Naive thymus-derived CD8-positive, alpha-beta T cell (primary cell): ENCODE measurements at places on chromosomes 4 and X. TPM values are rescaled to one million over a fixed set of nuclear protein-coding genes. Genes with fewer than 3 reads are reported as not detected.

GRCh38 chr4:185921583-185922555 lies 109.9 kb upstream of the SORBS2 start:
- no peaks in the 10 kb centered on the region for H3K4me1 ChIP-seq
- no peak overlapping the region for H3K4me3 ChIP-seq
- H3K27ac ChIP-seq, result no peak overlapping the region
- no peak for DNase-seq

GRCh38 chr4:95268819-95269565 lies 279.8 kb downstream of the UNC5C start:
- no peak overlapping the region for H3K27ac ChIP-seq
- no peaks in the 10 kb centered on the region for H3K27me3 ChIP-seq
- H3K4me3 ChIP-seq, result no peak overlapping the region
- H3K36me3 ChIP-seq, result no peaks in the 10 kb centered on the region
- DNase-seq, result no peak

- peaks cover 2% of the 10 kb centered on the region for H3K36me3 ChIP-seq
- no peak overlapping the region for H3K27ac ChIP-seq
- DNase-seq, result no peak
- H3K4me1 ChIP-seq, result no peaks in the 10 kb centered on the region
- no peak overlapping the region for H3K4me3 ChIP-seq
- no peaks in the 10 kb centered on the region for H3K27me3 ChIP-seq
Measured at GRCh38 chrX:45783002-45783401, 582.3 kb upstream of the DIPK2B start.

DNA sequence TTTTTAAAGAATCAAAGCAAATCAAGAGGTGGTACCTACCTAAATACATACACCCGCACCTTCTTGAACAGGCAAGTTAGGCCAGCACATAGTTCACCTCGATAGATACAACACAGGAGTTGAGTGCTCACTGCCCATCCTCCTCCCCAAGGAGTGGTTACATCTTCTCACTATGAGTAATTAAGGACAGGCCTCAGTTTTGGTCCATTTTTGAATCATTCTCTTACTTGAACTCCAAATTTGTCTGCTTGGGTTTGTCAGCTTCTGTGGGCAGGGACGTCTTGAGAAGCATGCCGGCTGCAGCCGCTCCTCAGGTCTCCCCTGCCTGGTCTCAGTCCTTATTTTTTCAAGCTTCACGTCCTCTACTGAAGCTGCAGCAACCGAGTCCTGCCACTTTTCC lies 190.6 kb upstream of the RBPJ start:
- no peak for DNase-seq
- no peak overlapping the region for H3K27ac ChIP-seq
- no peaks in the 10 kb centered on the region for H3K36me3 ChIP-seq
- H3K4me1 ChIP-seq, result peaks cover 30% of the 10 kb centered on the region

DNA sequence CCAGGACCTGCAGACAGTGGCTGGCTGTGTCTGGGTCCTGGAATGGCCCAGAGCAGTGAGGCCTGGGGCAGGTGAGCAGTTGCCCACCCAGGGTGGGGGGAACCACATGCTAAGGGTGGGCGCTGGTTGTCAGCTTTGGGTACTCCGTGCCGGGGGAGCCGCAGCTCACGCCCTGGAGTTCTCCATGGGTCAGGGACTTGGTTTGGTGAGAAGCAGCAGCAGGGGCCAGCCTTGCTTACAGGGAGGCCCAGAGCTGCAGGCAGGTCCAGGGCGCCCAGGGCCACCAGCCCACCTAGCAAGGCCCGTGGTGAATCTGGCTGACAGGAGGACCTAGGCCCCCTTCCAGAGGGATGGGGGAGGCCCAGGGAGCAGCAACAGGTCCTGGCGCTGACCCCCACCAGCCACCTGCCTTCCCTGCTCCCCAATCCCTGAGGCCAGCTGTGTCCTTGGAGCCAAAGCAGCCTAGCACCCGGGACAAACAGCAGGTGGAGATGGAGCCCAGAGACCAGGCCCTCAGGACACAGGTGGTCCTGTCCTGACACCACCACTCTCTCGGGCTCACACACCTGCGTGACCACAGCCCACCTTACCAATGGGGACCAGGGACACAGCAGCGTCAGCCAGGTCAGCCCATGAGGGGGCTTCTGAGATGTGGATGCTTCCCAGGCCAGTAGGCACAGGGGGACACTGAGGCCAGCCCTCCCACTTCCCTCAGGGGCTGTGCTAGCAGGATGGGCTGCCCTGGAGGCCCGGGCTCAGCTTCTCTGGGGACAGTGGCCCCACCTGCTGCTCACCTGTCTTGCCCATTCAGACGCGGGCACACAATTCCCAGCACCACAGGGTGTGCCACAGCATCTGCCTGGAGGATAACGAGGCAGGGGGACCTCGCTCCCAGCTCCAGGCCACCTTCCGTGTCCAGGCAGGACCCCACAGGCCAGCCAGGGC lies 3.5 kb downstream of the MXD4 start:
- no peak overlapping the region for H3K4me3 ChIP-seq
- no peaks in the 10 kb centered on the region for H3K36me3 ChIP-seq
- no peak for DNase-seq

DNA sequence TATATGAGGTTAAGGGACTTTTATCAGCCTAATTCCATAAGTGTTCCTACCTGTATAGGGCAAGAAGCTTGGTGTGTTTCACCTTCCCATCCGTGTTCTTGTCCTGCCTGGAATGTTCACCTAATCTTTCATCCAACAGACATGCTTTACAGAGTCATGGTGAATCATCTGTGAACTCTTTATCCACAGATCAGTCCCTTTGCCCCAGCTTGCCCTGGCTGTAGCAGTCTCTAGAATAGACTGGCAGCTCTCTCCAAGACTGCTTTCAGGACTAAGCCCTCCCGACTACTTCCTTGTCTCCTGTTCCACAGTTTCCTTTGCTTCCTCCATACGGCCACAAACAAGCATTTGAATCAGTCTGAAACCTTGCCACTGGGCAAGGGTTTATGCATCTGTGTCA lies 177.9 kb upstream of the IL15 start:
- no peak for DNase-seq
- no peaks in the 10 kb centered on the region for H3K4me1 ChIP-seq

- no peak overlapping the region for H3K4me3 ChIP-seq
- H3K4me1 ChIP-seq, result no peaks in the 10 kb centered on the region
- no peak for DNase-seq
- no peak overlapping the region for H3K27ac ChIP-seq
- H3K36me3 ChIP-seq, result peaks cover 17% of the 10 kb centered on the region
- H3K27me3 ChIP-seq, result no peaks in the 10 kb centered on the region
Measured at GRCh38 chrX:44227991-44228390, 115.5 kb downstream of the EFHC2 start.

DNA sequence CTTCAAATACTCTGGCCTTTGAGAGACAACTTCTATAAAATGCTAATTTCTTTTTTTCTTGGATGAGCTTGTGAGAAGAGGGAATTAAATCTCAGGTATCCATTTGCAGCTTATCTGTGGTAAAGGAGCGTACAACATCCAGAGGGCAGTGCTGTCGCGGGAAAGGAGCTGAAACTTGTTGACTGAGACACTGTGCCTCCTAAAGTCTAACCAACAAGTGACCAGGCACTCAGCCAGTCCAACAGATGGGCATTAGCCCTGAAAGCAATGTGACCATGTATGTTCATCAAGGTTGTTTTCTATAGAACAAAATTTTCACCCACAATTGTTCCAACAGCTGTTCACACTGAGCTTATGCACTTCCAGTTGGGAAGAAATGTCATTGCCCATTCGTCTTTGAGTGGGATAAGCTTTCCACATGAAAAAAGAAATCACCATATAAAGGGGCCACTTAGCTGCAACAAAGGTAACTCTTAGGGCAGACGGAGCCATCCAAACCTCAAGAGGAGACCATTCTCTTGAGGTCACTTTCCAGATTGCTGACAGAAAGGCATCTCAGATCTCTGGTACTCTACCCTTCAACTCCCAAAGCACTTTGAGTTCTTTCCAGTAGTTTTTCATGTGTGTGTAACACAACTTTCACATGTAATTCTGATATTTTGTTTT lies 244.8 kb upstream of the NEIL3 start:
- no peaks in the 10 kb centered on the region for H3K27me3 ChIP-seq
- no peaks in the 10 kb centered on the region for H3K4me1 ChIP-seq
- H3K27ac ChIP-seq, result no peak overlapping the region
- no peak overlapping the region for H3K4me3 ChIP-seq
- DNase-seq, result no peak
- H3K36me3 ChIP-seq, result no peaks in the 10 kb centered on the region

DNA sequence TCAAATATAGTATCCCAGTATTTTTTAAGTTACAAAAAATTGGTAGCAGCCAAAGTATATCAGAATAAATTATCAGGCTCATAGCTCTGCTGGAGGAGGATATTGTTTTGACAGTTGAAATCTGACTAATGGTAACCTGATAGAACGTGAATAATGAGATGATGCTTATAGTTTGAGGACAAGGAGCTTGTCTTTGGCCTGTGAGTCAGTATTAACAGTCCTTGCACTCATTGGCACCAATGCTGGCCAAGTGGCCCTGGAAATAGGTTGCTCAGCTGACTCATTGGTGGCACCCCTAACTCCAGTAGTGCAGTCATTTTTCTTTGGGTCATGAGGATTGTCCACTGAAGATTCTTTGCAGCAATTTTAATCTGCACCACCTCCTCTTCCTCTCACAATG lies 203.3 kb upstream of the JADE1 start:
- H3K4me1 ChIP-seq, result no peaks in the 10 kb centered on the region
- no peak overlapping the region for H3K4me3 ChIP-seq
- no peaks in the 10 kb centered on the region for H3K36me3 ChIP-seq
- no peak for DNase-seq
- peaks cover 15% of the 10 kb centered on the region for H3K27me3 ChIP-seq
- H3K27ac ChIP-seq, result no peak overlapping the region

DNA sequence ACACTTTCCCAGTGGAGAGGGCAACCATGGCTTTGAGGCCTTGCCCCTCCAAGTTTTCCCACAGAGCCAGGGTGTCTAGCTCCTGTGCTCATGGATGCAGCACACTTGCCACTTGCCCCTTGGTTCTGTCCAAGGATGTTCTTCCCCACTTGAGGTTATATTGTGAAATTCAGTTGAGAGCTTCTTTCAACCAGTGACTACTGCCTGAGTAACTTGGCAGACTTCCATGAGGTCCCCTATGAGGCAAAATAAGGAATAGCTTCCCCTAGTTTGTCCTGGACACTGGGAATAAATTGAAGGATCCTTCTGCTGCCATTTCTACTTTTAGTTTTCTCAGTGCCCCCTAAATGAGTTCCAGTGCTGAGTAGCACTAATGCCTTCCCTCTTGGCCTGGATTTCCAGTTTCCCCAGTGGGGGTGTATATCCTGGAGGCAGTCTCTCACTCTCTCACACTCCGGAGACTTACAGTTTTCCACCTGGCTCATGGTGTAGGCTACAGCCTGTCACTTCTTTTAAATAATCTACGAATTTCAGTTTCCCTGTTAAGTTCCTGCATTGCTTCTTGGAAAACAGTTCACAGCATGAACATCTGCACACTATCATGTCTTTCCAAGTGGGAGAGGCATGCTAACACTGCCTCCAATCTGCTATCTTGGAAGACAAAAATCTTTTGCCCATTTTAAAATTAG lies 36.4 kb upstream of the ADH4 start:
- no peaks in the 10 kb centered on the region for H3K4me1 ChIP-seq
- peaks cover 59% of the 10 kb centered on the region for H3K36me3 ChIP-seq
- no peak overlapping the region for H3K27ac ChIP-seq
- no peaks in the 10 kb centered on the region for H3K27me3 ChIP-seq

DNA sequence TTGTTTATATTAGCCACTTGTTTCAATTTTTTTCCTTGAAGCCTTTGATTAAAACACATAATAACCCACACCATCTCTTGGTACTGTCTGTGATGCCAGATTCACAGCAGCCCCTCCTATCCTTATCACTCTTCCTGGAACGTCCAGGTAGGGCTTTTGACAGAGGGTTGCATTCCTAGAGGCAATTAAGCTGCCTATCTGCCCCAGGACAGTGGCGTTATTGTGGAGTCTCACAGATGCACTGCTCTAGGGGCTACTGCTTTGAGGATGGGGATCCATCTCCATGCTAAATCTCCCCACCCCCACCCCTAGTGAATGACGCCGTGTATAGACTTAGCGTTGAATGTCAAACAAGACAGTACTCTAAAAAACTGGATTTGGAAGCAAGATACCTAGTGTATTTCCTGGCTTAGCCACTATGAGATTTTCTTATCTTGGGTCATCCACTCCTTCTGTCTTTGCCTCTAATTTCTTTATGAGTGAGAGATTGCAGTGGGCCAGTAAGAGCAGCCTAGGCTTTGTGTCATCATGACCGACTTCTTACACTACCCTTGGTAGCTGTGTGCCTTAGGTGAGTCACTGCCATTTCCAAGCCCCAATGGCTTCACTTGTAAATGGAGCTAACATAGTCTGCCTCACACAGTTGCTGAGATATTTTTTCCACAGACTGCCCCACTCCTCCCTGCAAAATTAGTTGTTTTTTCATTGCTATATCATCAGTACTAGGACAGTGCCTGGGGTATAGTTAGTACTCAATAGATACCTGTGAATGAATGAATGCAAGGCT lies 90.9 kb downstream of the EGF start:
- DNase-seq, result no peak
- H3K27me3 ChIP-seq, result peaks cover 2% of the 10 kb centered on the region
- H3K36me3 ChIP-seq, result no peaks in the 10 kb centered on the region
- no peak overlapping the region for H3K4me3 ChIP-seq
- H3K27ac ChIP-seq, result no peak overlapping the region
- H3K4me1 ChIP-seq, result no peaks in the 10 kb centered on the region

- H3K27me3 ChIP-seq, result peaks cover 86% of the 10 kb centered on the region
- H3K36me3 ChIP-seq, result peaks cover 11% of the 10 kb centered on the region
- H3K27ac ChIP-seq, result no peak overlapping the region
- no peak for DNase-seq
Measured at GRCh38 chr4:110636680-110637407, 14.0 kb upstream of the PITX2 start.

The FSTL5 gene
- not detected for total RNA-seq

The TXK gene
- total RNA-seq, result 135 TPM

The TBL1X gene
- 49.5 TPM for total RNA-seq

The PLAC1 gene
- total RNA-seq, result not detected

The ZNF157 gene
- 2.2 TPM for total RNA-seq
